NCI-H2171 (cell line): ENCODE measurements at places on chromosomes 11 and 22.

GRCh38 chr22:40610329-40610850 is 26.1 kb downstream of the MRTFA start:
- DNase-seq = no peak

GRCh38 chr11:13486926-13487660 is 8.7 kb downstream of the PTH start:
- no peak for DNase-seq

GRCh38 chr11:85266646-85267045 is 360.5 kb downstream of the DLG2 start:
- DNase-seq = no peak

- DNase-seq = no peak
Measured at GRCh38 chr11:86416494-86416893, 41.8 kb downstream of the CCDC81 start.

DNA sequence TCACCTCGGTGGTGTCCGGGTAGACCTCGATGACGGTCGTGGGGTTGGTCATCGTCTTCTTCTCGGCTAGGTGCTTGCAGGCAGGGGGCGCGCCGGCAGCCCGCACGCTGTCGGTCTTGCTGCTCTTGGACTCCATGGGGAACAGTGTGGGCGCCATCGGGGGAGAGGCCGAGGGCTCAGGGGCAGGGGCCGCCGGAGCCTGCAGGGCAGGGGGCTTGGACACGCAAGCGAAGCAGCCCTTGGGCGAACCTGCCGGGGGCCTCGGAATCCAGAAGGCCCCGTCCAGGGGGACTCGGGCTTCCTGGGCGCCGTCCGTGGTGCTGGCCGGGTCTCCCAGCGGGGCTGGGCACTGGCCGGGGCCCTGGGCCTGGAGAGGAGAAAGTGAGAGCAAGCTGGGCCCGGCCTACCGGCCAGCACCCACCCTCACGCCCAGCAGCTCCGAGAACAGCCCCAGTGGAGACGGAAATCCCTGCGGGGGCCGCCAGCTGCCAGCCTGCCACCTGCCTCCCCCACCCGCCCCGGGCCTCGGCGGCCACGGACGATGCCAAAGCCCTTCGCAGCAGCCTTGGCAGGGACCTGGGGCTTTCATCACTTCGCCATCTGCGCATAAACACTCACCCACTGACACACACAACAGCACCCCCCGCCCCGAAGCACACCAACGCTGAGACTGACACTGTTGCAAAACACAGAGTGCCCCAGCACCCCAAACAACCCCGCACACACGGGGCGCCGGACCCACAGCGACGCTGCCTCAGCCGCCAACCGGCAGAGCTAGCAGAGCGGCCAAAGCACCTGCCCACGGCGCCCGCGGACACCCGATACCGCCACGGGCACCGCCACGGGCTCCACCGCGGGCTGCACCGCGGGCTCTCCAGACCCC is 2.4 kb downstream of the IFITM10 start:
- no peak for DNase-seq

DNA sequence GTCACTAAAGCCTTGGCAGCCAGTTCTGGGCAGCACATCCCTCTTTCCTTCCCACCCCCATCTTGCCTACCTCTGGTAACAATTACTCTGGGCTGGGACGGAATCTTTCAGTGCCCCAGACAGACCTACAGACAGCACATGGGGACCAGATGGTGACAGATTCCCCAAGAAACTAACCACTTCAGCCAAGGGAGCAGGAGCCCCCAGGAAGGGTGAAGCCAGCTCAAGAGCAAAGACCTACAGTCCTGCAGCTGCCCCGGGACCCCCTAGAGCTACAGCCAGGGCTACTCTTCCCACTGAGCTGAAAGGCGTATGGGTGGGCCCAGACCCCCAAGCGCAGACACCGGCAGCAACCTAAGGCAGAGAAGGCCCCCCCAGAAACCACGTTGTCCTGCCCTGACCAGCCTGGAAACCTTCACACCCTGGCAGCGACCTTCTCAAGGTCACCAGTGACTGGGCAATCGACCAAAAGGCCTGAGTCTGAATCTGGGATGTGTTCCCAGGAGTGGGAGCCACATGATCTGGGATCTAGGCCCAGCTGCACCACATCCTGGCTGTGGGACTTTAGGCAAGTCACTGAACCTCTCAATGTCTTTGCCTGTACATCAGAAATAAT is 65.8 kb downstream of the LRRC32 start:
- DNase-seq = no peak

- no peak for DNase-seq
Measured at GRCh38 chr22:21449531-21450319, 17.5 kb upstream of the TMEM191C start.

- no peak for DNase-seq
Measured at GRCh38 chr22:32501836-32502752, 27.5 kb downstream of the FBXO7 start.

- DNase-seq = peak; percentile 18
Measured at GRCh38 chr11:109783840-109784239, 309.4 kb upstream of the ZC3H12C start.

- no peak for DNase-seq
Measured at GRCh38 chr22:32713737-32714457, 87.6 kb upstream of the TIMP3 start.

GRCh38 chr22:32331918-32332725 is 25.5 kb upstream of the RFPL3 start:
- no peak for DNase-seq

- DNase-seq = no peak
Measured at GRCh38 chr22:40624770-40625169, 11.7 kb downstream of the MRTFA start.

GRCh38 chr22:21745948-21746347 is 10.4 kb upstream of the YPEL1 start:
- DNase-seq = no peak

DNA sequence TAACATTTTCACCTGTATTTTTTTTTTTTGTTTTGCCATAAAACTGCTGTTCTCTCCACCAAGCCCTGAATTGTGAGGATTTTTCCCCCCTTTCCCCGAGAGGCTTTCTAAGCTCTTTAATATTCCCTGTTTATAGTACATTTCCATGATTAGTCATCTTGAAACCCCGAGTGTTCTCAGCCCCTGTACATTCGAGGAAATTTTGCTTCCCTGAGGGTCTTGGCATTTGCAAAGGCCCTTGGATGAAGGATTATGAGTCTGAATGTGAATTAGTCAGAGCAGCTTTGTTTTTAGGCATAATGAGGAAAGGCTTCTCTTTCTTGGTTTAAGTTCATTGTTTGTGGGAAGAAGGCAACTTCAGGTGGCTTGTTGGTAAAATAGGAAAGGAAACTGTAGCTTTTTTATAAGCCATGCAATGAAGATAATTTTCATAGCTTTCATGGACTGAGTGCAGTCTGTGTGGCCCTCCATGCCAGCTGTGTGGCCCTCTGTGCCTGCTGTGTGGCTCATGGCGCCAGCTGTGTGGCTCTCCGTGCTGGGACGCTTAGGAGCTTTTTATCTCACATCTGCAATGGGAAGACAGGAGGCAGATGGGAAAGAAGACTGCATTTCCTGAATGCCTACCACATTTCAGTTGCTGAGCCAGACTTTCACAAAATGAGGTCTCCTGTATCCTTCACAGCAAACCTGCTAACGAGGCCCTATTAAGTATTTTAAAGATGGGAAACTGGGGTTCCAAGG is 129.0 kb downstream of the TEAD1 start:
- DNase-seq = no peak

DNA sequence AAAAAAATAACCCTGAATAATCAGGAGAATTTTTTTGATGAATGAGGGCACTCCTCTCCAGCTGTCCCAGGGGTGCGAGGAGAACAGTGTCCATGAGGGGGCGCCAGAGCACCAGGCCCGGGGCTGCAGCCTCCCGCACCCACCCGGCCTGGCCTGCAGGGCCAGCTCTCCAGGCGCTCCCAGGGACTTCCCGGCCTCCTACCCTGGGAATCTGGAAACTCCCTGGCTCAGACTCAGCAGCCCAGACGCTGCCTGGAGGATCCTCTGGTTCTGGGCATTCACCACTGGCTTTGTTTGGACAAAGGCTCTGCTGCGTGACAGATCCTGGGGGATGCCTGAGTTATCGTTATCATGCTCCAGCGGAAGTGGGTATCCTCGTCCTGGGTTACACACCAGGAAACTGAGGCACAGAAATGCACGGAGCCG is 31.0 kb downstream of the MCM5 start:
- DNase-seq = peak; percentile 70

DNA sequence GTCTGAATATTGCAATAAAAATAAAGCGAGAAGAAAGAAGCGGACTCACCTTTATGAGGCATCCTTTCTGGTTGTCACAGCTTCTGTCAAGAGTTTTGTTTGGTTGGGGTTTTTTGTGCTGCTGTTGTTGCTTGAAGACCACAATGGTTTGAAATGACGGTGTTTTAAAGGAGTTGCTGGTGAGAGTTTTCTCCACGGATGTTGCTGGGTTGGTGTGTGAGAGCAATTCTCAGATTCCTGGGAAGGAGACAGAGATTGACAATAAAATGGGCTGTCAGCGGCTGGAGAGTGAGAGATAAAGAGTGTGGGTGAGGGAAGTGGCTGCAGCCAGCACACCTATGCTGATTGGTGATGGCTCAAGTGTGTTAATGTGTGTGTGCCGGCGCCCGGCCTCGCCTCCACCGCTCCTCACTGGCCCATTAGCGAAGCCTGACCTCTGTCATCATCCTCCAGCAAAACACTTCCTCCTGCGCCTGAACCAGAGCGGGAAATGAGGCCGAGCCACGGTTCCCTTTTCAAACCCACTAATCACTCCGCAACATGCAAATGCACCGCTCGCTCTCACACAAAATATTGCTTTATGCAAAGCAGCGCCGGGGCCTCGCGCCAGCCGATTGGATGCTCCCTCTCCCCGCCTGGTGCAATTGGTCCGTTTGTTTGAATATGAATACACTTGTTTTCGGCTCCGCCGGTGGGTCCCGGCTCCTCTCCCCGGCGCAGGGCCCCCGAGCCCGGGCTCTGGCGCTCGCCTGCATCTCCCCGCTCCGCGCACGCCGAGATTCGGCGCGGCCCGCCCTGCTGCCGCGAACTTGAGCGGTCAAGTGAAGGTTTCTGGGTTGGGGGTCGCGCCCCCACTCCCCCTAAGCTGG is at the start of gene PAX6:
Gene PAX6 (minus strand): TSS at position 544 of the 869 bp plus-strand sequence. CDS start 4,911 bp downstream, outside the sequence.
- peak; percentile 100 for DNase-seq

- DNase-seq = no peak
Measured at GRCh38 chr11:128628686-128629085, 41.3 kb upstream of the ETS1 start.

GRCh38 chr11:65427691-65428577 is 5.3 kb downstream of the NEAT1 start:
- DNase-seq = no peak

DNA sequence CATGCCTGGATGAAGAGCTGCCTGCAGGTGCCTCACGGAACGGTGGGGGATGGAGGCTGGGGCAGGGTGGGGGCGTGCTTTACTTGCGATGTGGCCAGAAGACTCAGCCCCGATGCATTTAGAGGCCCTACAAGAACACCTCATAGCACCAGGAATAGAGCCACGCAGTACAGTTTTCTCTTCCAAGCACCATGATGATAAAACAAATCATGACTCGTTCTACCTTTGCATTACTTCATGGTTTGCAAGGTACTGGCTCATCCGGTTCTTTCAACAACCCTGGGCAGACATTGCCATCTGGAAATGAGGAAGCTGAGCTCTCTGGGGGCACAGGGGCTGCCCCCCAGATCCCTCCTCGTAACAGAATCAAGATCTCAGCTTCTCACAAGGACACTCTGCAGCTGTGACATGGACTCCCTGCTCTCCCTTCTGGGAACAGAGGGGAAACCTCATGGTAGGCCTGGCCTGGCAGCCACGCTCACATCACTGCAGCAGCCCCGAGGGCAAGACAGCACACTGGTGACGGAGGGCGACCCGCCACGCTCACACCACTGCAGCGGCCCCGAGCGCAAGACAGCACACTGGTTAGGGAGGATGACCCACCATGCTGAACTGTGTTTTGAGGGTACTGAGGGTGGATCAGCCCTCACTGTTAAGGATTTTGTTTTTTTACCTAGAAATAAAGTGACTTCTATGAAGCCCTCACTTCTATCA is 46.9 kb downstream of the PHF21B start:
- DNase-seq = no peak

- no peak for DNase-seq
Measured at GRCh38 chr11:2453436-2453835, 8.6 kb downstream of the KCNQ1 start.

DNA sequence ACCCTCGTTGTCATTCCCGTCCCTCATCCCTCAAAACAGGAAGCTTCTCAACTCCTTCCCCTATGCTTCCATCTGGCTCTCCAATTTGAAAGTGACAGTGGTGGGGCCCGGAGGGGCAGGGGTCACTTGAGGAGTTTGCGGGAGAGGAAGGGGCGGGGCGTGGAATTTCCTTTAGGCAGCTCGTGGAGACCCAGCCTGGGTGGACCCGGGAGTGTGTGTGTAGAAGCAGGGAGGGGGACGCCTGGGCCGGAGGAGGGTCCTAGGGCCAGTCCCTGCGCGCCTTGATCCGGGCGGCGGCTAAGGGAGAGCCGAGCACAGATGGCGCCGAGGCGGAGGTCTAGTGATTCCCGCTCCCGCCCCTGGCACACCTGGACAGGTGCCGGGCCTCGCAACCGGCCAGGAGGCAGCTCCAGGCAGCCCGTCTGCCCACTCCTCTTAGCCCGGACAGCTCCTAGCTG is 7.8 kb upstream of the PAX6 start:
- DNase-seq = no peak

- DNase-seq = no peak
Measured at GRCh38 chr22:49541693-49542230, 285.9 kb downstream of the BRD1 start.

DNA sequence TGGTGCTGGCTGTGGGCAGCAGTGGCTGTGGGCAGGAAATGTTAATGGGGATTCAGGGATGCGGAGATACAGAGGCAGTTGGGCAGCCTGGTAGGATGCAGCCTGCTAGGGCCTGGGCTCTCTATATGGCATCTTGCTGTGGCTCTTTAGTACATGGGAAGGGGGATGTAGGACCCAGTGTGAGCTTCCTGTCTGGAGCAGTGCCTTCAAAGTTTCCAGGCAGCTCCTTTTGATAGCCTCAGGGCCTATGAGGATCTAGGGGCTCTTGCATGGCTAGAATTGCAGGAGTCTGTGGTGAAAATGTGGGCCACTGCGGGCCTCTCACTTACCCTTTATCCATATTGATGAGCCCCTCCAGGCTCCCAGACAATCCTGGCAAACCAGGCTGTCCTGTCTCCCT is 213.2 kb upstream of the SNX19 start:
- DNase-seq = no peak
